NCI-H187 treated with DMSO at 0.1 percent for 48 hours (cell line): ENCODE measurements at places on chromosomes 13 and 19.

- no peak for DNase-seq
Observed at GRCh38 chr13:113533161-113533840, 42.8 kb upstream of the DCUN1D2 start.

GRCh38 chr19:20371911-20372310 lies 193.7 kb downstream of the ZNF737 start:
- DNase-seq: no peak

- DNase-seq: no peak
Observed at GRCh38 chr19:13842291-13843103, 34.4 kb upstream of the NANOS3 start.

GRCh38 chr19:2494084-2494446 lies 18.1 kb downstream of the GADD45B start:
- DNase-seq: no peak

DNA sequence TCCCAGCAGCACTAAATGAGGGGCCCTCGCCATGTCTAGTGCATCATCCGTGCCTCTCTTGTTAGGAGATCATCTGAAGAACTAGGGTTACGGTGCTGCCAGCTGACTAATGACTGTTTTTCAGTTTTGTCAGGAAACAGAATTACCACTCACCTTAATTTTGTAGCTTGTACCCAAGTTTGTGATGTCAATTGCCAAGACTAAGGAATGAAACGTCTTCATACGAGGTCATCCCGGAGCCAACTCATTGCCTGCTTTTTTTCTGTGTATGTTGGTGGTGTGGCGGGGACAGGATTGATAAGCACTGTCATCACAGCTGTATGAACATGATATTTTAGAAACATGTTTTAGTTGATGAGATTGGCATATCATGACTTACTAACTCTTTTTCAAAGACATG lies 100.6 kb downstream of the TNFRSF19 start:
- DNase-seq: no peak
